ENCODE measurements at places on chromosomes 4 and X.
A peak's percentile ranks its signal among the peaks of the same experiment; 100 is the strongest.

- DNase-seq, result no peak
Observed at GRCh38 chr4:107592519-107592918, 127.5 kb downstream of the PAPSS1 start.

DNA sequence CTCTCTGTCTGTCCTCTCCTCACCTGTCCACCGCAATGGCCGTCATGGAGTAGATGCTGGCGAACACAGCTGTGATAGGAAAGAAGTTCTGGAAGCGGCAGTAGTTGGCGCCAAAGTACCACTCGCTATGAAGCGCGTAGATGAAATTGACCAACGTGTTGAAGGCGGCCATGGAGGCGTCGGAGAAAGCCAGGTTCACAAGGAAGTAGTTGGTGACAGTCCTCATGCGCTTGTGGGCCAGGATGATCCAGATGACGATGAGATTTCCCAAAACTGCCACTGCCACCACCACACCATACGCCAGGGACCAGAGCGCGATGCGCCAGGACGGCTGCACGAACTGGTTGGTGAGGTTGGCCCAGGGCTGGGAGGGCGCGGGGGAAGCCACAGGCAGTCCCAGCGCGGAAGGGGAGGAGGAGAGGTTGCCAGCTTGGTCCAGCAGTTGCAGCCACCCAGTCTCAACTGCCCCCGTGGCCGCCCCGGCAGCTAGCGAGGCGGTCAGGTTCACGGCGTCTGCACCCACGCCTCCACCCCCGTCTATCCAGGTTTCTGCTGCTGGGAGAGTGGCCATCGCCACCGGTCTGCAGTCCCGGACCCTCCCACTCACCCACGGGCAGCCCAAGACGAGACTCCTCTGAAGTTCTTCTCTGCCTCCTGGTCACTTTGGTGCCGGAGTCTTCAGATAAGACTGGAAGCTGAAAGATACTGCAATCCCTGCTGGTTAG lies 518 bp downstream of the TACR3 start:
- DNase-seq, result no peak

- no peak for DNase-seq
Observed at GRCh38 chrX:108732630-108733321, 3.6 kb downstream of the IRS4 start.

DNA sequence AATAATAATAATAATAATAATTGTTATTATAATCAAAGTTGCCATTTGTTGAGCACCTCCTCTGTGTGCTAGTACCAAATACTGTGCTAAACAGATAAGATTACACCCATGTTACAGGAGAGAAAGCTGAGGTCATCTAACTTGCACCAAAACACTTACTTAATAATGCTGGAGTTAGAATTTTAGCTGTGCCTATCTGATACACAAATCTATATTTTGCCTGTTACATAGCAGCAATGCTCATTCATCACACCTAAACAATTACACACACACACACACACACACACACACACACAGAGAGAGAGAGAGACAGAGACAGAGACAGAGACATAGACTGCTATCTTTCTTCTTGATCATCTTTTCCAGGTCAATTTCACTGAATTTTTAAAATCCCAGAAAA lies 170.9 kb upstream of the KLF3 start:
- no peak for DNase-seq

- DNase-seq, result no peak
Observed at GRCh38 chrX:64196606-64197005, 8.9 kb downstream of the AMER1 start.

DNA sequence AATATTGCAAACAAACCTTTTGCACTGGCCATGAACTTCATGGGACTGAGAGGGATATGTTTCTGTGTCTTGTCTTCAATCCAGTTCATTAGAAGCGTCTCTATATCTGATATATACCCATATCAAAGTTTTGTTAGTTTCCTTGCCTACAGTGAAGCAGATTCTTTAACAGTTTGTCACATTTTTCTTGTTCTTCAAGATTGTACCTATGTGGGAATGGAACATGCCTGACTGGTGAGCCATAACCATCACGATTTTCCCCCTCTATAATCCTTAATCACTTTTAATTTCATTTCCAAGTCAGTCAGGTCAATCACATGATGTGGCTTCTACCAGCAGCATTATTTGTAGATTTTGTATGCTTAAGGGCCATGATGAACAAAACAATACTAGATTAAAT lies 197.1 kb upstream of the PDE5A start:
- no peak for DNase-seq

GRCh38 chrX:72495046-72495445 lies 77.6 kb downstream of the HDAC8 start:
- DNase-seq, result no peak

DNA sequence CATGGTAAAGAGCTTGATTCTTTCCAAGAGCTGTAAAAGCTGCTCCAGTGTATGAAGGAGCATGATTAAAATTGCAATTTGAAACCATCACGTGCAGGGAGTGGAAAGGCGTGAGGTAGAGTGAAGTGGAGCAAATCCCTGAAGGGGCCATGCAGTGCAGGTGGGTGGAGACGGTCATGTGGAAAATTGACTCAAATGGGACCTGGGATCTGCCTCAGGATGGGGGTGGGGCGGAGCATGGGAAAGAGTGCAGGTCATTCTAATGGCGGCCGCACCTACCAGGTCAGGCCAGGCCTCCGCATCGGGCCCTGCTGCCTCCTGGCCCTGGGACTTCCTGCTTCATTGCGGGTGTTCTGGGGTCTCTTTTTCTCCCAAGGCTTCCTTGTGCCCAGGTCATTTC lies 25.3 kb upstream of the TRIM60 start:
- no peak for DNase-seq

GRCh38 chr4:142778430-142778829 lies 67.7 kb downstream of the INPP4B start:
- no peak for DNase-seq

DNA sequence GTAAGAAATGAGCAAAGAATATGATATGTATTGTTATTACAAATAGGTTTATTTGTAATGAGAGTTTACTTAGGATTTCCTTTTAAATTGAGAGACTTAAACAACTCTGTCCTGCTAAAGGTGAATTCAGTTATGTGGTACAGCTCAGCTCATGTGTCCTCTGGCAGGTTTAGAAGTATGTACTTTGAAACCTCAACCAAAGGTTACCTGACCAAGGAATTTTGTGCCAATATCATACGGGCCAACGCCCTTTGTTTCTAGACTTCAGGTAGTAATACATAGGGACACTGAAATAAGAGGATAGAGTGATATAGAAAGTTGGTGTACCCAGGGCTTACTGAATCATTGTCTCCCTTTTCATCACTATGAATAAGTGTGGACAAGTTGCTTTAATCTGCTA lies 25.7 kb downstream of the SLAIN2 start:
- DNase-seq, result no peak

DNA sequence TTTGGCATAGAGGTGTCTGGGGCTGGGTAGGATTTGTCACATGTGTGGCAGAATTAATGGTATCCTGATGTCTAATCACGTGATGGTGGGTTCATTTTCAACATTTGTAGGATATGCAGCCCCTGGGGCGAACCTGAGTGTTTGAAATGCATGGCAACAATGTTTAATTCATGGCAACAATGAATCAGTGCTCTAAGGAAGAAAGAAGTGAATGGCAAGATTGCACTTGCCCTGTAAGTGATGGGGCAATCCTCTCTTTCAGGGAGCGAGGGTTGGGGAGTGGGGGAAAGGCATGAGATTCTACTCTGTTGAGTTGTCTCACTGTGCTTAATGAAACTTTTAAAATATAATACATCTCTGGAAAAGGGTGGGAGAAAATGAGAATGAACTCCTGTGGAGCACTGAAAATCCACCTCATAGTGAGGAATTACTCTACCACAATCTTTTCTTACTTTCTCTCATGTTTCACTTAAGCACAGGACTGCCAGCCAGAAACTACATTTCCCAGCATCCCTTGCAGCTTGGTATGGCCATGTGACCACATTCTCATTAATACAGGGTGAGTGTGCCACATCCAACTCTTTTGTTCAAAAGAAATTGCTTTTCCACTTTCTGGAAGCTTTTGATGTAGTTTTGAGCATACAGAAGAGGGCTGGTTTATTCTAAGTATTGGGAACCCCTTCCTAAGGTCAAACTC lies 64.0 kb upstream of the PGM2 start:
- no peak for DNase-seq

DNA sequence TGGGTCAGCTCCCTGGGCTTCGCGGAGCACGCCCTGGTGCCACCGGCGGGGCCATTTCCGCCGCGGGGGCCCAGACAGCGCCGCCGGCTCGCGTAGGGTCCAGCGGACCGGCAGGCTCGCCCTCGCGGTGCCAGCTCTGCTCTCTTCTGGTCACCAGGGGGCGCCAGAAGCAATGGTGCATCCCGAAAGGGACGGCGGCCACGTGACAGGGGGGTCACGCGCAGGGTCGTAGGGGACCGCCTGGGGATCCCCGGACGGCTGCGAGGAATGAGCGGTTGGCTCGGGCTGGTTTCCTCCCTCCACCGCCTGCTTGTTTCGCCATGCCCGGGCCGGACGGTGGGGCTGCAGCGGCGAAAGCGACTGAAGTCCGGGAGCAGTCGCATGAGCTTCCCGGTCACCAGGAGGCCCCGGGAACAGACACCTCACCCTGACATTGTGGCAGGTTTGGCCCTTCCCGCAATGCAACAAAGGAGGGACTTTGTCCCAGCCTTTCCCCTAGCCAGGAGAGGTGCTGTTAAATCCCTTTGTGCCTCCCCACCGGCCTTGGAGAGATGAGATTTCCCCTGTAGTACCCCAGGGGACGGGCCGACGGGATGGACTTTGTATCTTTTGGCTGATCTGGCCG lies 15.8 kb downstream of the ZCCHC12 start:
- DNase-seq, result peak; percentile 43

GRCh38 chrX:150410513-150410912 lies 47.4 kb downstream of the MAMLD1 start:
- no peak for DNase-seq

GRCh38 chr4:112511093-112511802 lies 4.7 kb downstream of the NEUROG2 start:
- DNase-seq, result no peak

GRCh38 chr4:99815597-99816011 lies 1.0 kb upstream of the DAPP1 start:
- DNase-seq, result no peak

GRCh38 chrX:118627084-118627758 lies 100.2 kb upstream of the IL13RA1 start:
- no peak for DNase-seq

GRCh38 chrX:100994352-100995281 lies 25.1 kb downstream of the ARL13A start:
- no peak for DNase-seq

DNA sequence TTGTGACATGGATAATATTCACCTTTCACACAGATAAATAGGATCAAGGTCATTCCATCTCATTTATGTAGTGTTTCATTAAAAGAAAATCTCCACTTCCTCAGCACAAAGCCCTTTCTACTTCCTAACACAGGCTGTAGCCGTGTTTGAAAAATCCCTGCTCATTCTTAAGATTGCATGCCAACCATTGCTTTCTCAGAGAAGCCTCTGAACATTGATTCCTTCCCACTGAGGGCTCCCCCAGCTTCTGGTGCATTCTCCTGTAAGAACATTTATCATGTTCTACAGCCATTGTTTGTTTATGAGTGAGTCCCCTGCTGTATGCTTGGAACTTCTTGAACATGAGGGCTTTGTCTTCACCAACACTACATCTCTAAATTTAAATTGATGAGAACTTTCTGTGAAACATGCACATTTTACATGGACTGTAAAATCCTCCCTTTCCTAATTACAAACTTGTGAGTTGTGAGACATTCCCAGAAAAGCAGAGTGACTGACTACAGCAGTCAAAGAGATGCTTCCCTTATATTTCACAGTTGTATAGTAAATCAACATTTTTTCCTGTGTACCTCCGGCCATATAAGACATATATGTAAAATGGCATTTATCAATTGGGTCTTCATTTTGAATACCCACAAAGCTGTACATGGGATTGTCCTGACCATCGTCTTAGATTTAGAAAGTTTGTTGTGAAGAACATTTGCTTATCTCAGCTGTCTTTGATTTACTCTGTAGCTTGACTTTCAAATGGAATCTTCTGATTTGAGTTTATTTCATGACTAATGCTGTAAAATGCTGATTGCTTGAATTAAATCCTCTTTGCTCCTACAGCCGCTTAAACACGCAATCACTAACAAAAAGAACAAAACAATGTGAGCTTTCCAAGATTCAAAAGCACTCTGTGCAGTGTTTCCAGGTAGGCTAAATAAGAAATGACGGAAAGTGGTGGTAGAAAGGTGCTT lies 600.5 kb upstream of the SLIT2 start:
- no peak for DNase-seq

DNA sequence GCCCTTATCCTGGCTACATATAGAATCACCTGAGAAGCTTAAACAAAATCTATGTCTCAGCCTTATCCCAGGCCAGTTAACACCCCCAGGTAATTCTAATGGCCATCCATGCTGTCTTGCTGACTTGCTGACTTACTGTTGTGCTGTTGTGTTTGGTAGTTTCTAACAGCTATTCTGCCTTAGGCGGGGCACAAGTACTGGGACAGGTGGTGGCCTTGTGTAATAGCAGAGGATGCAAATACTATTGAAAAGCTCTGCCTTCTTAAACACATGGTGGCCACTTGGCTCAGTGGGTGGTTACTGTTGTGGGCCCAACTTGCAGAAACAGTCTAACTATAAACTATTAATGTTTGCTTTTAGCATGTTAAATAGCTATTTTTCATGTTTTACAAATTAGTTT lies 56.2 kb downstream of the CDS1 start:
- DNase-seq, result no peak

DNA sequence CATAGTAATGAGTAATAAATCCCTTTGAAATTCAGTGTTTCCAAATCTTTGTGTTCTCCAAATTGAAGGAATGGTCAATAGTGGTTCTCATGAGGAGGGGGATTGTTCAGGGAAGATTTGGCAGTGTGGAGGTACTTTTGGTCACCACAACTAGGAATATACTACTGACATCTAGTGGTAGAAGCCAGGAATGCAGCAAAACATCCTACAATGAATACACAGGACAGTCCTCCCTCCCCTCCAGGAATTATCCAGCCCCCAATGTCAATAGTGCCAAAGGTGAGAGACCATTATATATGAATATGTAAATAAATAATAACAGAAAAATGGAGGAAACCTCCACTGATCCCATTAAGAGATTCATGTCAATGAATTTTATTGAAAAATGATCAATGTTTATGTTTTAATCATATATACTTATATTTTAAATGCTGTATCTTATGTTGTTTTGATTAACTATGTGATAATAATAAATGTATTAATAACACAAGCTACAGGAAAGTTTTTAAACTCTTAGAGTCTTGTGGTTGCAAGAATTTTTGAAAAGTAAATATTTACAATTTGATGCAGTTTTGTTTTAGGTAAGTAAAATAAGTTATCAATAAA lies 14.4 kb upstream of the FAM9A start:
- DNase-seq, result no peak

DNA sequence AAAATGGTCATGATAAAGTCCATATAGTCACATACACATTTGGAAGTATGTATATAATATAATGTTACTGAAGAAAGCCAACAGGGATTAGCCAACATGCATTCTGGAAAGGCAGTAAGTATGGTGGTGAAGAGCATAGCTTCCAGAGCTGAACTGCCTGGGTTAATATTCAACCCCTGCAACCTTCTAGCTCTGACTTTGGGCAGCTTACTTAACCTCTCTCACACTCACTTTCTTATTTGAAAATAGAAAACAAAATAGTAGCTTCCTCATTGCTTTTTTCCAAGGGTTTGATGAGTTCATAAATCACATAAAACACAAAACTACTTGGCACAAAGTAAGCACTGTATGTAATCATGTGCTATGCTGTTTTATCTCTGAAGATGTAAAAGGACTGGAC lies 216.4 kb downstream of the CHIC2 start:
- no peak for DNase-seq
